ENCODE measurements at places on chromosomes 6 and 20.

DNA sequence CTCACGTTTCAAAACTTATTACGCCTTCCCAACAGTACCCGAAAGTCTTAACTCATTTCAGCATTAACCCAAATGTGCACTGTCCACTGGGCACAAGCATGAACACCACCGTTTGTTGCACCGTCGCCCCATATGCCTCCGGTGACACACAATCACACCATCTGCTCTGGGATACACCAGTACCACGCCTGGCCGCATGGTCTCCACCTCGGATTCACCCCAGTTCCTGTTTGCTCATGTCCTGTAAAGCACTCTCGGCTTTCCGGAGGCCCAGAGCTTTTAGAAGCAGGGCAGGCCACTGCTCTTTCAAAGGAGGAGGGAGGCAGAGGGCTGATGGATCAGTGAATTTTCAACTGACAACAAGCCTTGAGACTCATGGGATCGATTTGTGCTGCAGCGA lies 1570.0 kb upstream of the DEFB115 start:
- DNase-seq = no peak

DNA sequence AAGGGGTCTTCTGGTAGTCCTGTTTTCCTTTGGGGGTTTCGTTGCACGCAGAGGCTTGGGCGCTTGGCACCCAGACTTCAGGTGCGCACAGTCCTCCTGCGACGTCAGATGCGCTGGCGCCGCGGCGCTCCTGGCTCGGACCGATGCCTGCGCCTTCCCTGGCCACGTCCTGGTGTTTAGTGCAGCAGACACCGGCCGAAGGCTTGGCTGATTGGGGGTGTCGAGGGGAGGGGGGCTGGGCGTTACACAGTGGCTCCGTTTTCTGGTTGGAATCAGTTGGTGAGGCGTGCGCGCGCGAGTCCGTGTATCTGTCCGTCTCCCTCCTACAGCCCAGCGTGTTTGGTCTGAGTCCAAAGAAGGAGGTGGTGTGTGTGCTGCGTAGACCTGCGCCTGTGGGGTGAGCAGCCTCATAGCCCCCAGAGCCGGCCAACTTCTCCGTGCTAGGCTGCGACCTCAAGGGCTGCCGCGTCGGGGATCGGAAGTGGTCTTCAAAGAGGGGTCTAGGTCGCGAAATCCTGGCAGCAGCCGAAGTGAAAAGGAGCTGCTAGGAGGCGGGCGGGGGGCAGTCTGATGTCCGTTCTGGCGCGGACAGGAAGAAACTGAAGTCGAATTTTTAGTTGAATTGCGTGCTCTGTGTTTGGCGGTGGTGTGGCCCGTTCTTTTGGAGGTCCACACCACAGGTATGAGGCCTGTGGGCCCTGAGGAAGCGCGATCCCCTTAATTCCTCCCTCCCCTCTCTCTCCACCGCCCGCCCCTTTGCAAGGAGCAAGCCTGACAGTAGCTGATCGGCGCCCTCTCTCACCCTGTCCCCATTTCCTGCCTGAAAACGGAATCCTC lies 1.5 kb downstream of the SYNDIG1 start:
- peak; percentile 80 for DNase-seq

DNA sequence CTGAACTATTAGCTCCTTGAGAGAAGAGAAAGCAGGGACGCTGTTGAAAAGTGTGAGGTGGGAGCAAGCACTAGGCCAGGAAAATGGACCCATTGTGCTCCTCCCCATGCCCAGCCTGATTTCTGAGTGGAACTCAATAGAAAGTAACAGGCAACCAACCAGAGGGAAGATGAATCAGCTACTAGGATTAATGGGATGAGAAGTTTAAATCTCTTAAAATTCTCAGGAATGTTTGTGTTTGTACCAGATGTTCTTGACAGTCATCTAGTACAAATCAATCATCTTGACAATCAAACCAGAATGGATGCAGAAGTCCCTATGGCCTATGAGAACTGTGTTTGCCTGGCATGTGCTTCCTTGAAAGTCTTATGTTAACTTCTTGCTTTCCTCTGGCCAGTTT lies 48.9 kb downstream of the HDDC2 start:
- no peak for DNase-seq

GRCh38 chr6:170512249-170512648 lies 40.9 kb downstream of the PSMB1 start:
- no peak for DNase-seq

DNA sequence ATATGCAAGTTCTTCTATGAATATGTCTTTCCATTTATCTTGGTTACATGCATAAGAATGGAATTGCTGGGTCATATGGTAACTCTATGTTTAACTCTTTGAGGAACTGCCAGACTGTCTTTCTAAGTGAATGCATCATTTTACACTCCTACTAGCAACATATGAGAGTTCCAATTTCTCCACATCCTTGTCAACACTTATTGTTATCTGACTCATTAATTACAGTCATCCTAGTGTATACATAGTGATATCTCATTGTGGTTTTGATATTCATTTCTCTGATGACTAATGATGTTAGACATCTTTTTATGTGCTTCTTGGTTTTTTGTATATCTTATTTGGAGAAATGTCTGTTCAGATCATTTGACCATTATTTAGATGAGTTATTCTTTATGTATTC lies 96.7 kb upstream of the LAMP5 start:
- no peak for DNase-seq

GRCh38 chr6:75830959-75831885 lies 82.2 kb downstream of the MYO6 start:
- peak; percentile 72 for DNase-seq

GRCh38 chr6:82022614-82023129 lies 224.9 kb downstream of the IBTK start:
- no peak for DNase-seq

DNA sequence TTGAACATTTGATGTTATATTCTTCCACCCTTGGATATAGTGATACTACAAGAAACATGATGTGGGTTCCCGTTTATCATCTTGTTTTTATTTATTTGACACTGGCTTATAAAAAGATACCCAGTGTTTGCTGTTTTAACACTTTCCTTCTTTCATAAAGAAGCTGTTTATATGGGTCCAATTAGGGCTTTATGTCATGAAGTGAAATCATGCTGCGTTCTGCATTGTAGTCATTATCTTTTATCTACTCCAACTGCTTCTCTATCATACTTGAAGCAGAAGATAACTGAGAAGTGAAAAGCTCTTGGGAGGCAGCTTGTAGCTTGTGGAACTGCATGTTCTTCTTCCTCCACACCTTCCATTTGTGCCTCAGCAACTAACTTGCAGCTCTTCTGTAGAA lies 57.8 kb downstream of the GPX5 start:
- DNase-seq = no peak

GRCh38 chr20:57089699-57090144 lies 176.7 kb downstream of the BMP7 start:
- DNase-seq = peak; percentile 11

GRCh38 chr6:41298785-41299502 lies 12.5 kb upstream of the TREM1 start:
- no peak for DNase-seq

GRCh38 chr6:83474309-83474708 lies 38.0 kb upstream of the PRSS35 start:
- DNase-seq = no peak

GRCh38 chr6:26445934-26446667 lies 5.8 kb downstream of the BTN3A3 start:
- no peak for DNase-seq

- no peak for DNase-seq
Observed at GRCh38 chr6:2477666-2478065, 232.3 kb upstream of the GMDS start.

- no peak for DNase-seq
Observed at GRCh38 chr6:43276577-43277305, 21.3 kb upstream of the SLC22A7 start.
